Panc1 (cell line): ENCODE measurements at places on chromosomes 7 and 10.
A peak's percentile ranks its signal among the peaks of the same experiment; 100 is the strongest.

GRCh38 chr10:49593564-49593875 is 16.6 kb upstream of the SLC18A3 start:
- no peak for DNase-seq

GRCh38 chr7:122525355-122525754 is 173.6 kb downstream of the RNF133 start:
- no peak for DNase-seq

DNA sequence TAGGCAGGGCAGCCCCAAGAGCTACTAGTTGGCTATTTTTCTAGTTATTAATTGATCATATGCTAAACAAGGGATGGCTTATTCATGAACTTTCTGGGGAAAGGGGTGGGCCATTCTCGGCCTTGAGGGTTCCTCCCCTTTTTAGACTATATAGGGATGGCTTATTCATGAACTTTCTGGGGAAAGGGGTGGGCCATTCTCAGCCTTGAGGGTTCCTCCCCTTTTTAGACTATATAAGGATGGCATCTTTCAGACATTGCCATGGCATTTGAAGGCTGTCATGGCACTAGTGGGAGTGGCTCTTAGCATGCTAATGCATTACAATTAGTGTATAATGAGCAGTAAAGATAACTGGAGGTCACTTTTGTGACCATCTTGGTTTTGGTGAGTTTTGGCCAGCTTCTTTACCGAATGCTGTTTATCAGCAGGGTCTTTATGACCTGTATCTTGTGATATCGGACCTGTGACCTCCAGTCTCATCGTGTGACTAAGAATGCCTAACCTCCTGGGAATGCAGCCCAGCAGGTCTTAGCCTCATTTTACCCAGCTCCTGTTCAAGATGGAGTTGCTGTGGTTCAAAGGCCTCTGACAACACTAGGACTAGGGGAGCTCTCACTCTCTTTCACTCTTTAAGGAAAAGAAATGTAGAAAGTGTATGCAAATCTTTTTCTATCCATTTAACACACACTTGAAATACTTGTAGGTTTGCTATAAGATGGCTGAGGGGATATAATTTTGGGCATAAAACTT is 7.8 kb downstream of the FHIP2A start:
- DNase-seq, result no peak

DNA sequence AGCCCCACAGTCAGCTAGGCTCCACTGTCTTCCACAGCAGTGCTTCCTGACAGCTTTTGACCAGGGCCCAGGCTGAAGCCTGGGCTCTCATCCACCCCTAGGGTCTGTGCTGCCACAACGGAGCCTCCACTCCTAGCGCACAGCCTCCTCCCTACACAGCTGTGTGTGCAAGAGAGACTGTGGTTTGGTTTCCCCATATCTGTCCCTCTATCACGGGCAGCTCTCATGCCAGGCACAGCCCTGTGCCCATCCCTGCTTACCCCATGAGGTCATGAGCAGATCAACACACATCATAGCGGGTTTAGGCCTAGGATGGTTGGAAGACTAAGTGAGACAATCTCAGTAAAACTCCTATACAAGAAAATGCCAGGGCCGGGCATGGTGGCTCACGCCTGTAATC is 61.7 kb upstream of the PLXNA4 start:
- DNase-seq, result no peak

DNA sequence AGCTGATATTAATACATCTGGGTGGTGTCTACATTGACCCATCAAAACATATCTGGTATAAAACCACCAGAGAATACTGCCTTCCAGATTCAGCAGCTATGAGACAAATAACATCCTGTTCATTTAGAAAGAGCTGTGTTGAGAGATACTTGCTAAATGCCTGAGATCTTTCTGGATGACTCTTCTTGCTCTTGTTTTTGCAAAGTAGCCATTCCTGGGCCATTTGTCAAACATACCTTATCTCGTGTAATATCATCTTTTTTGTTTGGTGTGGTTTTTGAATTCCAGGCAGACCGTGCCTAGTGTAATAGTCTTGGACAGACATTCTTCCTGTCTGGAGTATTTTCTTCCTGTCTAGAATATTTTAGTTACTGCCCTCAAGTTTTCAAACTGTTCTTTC is 74.7 kb upstream of the PRR15 start:
- DNase-seq, result no peak

DNA sequence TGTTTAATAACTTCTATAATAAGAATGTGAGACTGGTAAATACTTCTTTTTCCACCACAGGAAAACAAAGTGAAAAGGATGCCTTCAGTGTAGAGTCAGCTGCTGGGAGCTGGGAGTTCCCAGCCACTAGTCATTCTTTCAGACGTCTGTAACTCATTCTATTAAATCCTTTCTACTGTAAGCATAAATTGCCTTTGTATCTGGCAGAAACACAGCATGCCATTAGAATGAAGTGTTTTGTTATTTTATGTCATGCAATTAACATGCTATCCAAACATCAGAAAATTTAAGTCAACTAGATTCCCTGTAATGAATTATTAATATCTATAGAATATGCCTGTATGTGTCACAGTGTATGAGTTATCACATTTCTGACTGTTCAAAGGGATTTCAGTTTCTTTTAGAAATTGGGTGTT is 14.3 kb downstream of the BPGM start:
- DNase-seq, result no peak

- no peak for DNase-seq
Observed at GRCh38 chr10:78414380-78414779, 380.7 kb downstream of the RPS24 start.

DNA sequence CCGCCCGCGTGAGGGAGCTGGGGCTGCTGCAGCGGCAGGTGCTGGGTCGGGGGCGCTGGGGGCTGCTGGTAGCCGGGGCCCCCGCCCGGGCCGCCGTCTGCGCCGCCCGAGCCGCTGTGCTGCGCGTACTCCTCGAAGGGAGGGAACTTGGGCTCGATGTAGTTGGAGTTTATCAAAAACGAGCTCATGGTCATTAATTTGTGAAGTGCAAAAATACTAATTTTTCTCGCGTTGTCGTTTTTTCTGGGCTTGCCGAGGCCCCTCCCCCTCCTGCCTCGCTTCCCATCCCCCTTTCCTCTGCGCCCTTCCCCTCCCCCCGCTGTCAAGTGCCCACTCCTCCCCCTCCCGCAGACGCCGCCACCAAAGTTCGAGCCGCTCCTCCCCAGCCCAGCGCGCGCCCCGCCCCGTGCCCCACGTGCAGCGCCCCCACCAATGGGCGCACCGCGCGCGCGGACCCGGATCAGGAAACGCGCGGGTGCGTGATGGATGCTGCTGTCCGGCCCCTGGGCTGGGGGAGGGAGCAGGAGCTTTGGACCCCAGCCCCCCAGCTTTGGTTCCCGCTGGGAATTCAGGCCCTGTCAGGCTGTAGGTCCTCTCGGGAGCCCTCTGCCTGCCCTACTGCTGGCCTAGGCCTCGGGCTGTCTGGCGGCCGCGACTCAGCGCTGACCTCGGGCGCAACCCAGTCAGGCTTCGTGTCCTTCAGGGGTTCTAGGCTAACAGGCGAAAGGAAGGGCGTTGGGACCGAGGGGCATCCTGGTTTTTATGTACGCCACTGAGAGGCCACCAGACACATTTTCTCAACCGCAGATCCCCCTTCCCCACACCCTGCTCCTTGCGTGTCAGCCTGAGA is at the start of gene HOXA4:
HOXA4 (minus strand) TSS at position 218 of the 850 bp plus-strand sequence; CDS start at position 194, 24 bp downstream.
- no peak for DNase-seq

- DNase-seq, result no peak
Observed at GRCh38 chr10:77926566-77927401, at the start of gene DLG5. DLG5 (minus strand) TSS chr10:77926755; CDS start chr10:77926520, 235 bp downstream.

GRCh38 chr10:89163265-89163995 is 43.7 kb downstream of the CH25H start:
- DNase-seq, result no peak

DNA sequence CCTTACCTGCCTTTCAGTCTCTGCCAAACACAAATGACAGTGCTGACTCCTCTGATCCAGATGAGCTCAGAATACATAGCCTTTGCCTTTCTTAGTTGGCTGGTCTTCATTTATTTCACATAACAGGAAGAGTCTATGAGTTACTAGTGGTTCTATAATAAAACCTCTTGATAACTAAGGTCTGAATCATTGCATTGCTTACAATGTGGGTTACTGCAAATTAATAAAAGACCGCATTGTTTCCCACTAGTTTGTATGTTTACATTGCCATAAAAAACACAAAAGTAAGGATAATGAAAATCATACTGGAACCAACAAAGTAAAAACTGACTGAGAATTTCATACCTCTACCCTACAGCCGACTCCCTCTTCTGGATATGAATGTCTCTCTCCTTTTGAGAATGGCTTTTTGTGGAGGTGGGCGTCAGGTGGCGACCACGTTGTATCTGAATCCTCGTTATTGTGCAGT is 62.0 kb upstream of the AKR1E2 start:
- peak; percentile 46 for DNase-seq

DNA sequence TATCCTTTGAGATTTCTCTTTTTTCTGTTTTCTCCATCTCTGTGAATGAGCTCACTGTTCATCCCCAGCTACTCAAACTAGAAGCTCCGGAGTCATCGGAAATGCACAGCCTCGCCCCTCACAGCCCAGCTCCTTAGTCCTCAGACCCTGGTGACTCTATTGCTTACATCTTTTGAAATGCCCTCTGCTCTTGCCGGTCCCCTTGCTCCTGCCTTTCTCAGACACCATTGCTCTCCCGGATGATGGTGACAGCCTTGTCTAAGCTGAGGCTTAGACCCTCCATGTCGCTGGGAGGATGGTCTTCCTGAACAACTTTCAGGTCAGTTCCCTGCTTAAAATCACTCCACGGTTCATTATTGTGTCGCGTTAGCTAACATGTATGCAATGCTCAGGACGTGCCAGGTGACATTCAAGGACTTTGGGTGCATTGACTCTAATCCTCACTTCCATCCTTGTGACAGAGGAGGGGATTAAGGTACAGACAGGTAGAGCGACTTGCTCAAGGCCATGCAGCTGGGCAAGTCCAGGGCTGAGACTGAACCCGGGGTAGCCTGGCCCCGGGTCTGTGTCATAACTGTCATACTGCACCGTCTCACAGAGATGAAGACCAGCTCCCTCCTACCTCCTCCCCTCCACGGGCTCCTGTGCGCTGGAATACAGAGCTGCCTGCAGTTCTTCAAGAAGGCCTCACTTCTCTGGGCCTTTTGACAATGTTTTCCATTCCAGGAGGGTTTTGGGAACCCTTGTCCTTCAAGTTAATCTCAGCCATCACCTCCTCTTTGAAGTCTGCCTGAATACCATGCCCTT is 4.3 kb upstream of the UCMA start:
- no peak for DNase-seq

DNA sequence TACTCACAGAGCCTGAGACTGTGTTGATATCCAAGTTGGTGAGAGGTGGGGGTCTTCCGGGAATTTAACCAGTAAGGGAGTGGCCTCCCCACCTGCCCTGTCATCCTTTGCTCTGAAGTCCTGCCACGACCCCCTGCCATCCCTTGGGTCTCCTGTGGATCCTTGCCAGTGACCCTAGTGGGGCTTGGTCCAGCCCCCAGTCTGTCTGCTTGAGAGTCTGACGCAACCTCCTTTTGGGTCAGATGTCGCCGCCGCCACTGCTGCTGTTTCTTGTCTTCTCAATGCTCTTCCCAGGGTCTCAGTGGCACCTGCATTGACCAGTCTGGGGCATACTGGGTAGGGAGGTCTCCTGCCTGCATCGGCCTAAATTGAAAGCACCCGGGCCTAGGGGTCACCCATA is 28.8 kb downstream of the PAX2 start:
- no peak for DNase-seq

DNA sequence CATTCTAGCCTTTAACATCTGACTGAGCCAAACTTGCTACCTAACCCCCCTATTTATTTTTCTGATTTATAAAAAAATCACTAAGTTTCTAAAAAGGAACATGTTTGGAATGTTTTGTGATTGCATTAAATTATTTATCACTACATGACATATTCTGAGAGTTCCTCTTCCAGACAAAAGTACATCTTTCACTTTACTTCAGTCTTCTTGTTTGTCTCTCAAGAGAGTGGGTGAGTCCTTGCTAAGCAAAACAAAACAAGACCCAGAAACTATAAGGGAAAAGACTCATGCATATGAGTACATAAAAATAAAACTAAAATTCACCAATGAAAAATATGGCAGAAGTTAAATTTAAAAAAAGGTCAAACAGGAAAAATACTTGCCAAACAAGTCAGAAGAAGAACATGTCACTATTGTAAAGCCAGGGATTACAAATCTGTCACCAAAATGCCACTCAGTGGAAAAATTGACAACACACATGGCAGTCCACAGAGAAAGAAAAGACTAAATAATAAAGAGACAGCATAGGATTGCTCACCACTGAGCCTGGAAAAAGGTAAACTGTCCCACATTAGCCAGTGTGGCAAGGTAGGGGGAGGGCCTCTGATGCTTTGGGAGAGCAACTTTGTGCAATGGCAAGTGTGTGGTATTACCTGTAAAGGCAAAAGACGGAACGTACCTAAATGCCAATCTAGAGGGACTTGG is 166.7 kb upstream of the ZNF32 start:
- DNase-seq, result no peak

DNA sequence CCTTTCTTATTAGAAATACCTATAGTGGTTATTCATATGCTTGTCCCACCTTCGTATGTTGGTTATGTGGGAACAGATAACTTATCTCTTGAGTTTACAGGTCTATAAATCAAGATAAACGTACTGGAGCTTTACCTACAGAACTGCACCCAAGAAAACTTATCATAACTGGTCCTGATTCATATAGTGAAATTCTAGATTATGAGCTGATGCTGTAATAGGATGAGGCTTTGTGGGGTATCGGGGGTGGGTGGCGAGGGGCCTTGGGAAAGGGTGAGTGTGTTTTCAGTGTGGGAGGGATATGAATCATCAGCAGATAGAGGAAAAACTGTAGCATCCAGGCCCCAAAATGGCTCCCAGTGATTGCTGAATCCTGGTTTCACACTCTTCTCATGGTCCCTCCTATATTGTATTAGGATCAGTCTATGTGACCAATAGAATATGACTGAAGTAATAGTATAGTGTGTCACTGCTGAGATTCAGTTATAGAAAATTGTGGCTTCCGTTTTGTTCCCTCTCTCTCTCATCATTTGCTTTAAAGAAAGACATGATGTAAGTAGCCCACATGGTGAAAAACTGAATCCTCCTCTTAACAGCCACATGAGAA is 706.8 kb upstream of the LRRTM3 start:
- no peak for DNase-seq

- DNase-seq, result no peak
Observed at GRCh38 chr10:119233123-119233820, 25.9 kb downstream of the GRK5 start.

GRCh38 chr7:136012238-136012637 is 35.1 kb upstream of the MTPN start:
- DNase-seq, result no peak

- DNase-seq, result no peak
Observed at GRCh38 chr7:7805511-7806153, 87.2 kb upstream of the RPA3 start.

GRCh38 chr7:148398844-148399365 is 191.7 kb upstream of the C7orf33 start:
- DNase-seq, result no peak

GRCh38 chr7:158666401-158666800 is 38.2 kb downstream of the NCAPG2 start:
- no peak for DNase-seq

DNA sequence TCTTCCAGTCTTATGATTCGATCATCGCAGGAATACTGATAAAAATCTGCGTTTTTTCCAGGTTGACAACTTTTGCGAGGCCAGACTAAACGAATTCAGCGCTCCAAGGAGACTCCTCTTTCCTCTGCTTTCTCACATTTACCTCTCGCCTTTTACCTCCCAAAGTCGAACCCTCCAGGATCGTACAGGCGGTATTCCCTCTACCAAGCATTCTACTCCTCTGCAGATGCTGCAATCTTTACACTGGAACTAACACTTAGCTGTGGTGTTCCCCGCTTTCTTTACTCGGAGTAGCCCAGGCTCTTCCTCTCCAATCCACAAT is 449 bp downstream of the NUDT5 start:
- DNase-seq, result no peak
